ENCODE measurements at places on chromosomes 16 and 17.

GRCh38 chr16:88491560-88492310 lies 38.7 kb downstream of the ZFPM1 start:
- DNase-seq = no peak

GRCh38 chr16:4830408-4830807 lies 16.7 kb downstream of the GLYR1 start:
- DNase-seq = no peak

GRCh38 chr16:15976929-15977637 lies 27.7 kb downstream of the ABCC1 start:
- no peak for DNase-seq

- no peak for DNase-seq
These were observed 109.2 kb upstream of the NACA2 start for GRCh38 chr17:61700252-61700651.

- DNase-seq = no peak
These were observed 134.0 kb downstream of the SNX29 start for GRCh38 chr16:12110361-12111107.

- no peak for DNase-seq
These were observed 575.8 kb downstream of the TOX3 start for GRCh38 chr16:51971184-51971583.

GRCh38 chr16:82063456-82064082 lies 28.5 kb downstream of the HSD17B2 start:
- DNase-seq = no peak

DNA sequence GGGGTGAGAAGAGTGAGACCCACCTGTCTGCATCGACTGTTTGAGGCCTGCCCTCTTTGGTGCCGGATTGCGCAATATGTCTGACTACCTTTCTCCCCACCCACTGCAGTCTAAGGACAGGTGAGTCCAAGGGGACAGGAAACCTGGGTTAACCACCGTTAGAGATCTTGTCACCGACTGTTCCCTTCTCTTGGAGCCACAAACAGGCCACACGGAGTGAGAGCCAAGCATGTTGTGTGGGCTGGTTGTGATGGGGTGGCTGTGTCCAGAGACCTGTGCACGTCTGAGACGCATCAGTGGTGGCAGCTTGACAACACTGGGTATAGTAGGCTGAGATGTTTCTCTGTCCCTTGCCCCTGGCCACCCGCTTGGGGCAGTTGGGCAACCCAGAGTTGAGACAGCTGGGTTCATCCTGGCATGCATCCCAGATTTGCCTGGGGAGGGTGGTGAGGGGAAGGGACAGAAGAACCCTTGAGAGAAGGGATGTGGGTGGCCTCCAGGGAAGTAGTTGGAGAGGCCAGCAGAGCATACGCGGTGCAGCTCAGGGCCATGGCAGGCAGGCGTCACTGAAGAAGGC lies 21.4 kb downstream of the MPRIP start:
- DNase-seq = no peak

GRCh38 chr17:80795090-80795580 lies 196.5 kb upstream of the CHMP6 start:
- DNase-seq = no peak
